GM12892 (cell line): ENCODE measurements at places on chromosomes 1 and 21.
A peak's percentile ranks its signal among the peaks of the same experiment; 100 is the strongest.

GRCh38 chr1:167900907-167901306, 13.0 kb downstream of the ADCY10 start:
- DNase-seq: no peak

- DNase-seq: no peak
Observed at GRCh38 chr1:183537405-183537804, 52.9 kb downstream of the NCF2 start.

- no peak for DNase-seq
Observed at GRCh38 chr1:40750451-40750908, 33.1 kb upstream of the KCNQ4 start.

DNA sequence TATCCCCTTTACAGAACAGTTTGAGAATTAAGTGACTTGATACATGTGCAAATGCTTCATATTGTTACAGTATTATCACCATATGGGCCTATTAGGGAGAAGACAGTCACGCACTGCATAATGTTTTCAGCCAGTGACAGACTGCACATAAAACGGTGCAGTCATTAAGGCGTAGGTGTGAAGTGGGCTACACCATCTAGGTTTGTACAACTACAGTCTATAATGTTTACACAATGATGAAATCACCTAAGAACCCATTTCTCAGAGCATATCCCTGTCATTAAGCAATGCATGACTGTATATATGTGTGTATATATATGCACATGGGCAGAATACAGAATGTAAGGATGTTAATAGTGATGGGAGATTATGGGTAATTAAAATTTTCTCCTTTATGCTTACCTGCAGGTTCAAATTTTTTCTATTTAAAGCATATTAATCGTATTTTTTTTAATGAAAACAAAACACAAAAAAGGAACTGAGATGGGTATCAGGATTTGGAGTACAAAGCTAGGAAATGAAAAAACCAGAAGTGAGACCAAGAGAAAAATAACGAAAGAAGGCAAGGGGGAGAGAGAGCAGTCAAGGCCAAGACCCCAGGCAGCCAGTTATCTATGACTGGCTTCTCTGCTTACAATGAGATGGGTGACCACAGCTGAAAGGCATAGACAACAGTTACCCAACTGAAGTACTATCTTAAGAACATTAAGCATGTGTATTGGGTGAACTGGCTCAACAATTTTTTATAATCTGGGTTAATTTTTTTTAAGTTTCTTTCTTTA, 122.9 kb upstream of the DAB1 start:
- DNase-seq: no peak

GRCh38 chr1:91498035-91498434, 2.6 kb upstream of the CDC7 start:
- no peak for DNase-seq

DNA sequence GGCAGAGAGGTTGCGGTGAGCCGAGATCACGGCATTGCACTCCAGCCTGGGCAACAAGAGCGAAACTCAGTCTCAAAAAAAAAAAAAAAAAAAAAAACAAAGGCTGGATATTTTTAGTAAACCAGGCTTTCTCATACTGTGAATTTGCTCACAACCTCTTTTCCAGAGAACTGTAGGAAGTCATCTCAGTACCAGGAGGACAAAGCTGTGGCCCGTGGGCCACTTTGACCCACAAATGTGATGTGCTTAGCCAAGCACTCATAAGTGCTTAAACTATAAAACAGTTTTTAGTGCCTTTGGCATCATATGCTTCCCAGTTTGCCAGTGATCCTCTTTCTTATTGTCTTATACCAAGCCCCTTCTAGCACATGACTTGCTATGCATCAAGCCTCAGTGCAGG, 46.5 kb downstream of the RNF11 start:
- no peak for DNase-seq

- no peak for DNase-seq
Observed at GRCh38 chr1:232995189-232995588, 44.8 kb downstream of the NTPCR start.

- no peak for DNase-seq
Observed at GRCh38 chr1:40753142-40753882, 30.3 kb upstream of the KCNQ4 start.

GRCh38 chr1:177162243-177162642, 2.3 kb downstream of the ASTN1 start:
- no peak for DNase-seq

DNA sequence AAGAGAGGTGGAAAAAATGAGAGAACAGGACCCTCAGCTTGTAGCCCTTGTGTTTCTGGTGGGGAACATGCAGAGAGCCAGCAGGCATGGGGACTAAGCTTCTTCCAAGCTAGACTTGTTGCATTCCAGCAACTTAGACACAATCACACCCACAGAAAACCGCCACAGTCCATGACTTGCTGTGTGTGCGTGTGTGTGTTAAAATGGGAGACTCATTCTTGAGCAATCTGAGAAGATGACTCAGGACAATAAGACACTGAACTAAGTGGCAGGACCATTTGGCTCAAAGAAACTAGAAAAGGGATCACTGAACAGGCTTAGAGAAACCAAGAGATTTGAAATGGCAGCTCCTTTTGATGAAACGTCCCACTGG, 78.0 kb downstream of the HLX start:
- no peak for DNase-seq

GRCh38 chr1:8625491-8625890, 191.9 kb downstream of the RERE start:
- DNase-seq: no peak

- no peak for DNase-seq
Observed at GRCh38 chr21:35833991-35834390, 226.3 kb downstream of the SETD4 start.

GRCh38 chr1:161502181-161502580, 3.1 kb upstream of the FCGR2A start:
- DNase-seq: no peak

- no peak for DNase-seq
Observed at GRCh38 chr1:84121360-84121759, 22.7 kb upstream of the PRKACB start.

DNA sequence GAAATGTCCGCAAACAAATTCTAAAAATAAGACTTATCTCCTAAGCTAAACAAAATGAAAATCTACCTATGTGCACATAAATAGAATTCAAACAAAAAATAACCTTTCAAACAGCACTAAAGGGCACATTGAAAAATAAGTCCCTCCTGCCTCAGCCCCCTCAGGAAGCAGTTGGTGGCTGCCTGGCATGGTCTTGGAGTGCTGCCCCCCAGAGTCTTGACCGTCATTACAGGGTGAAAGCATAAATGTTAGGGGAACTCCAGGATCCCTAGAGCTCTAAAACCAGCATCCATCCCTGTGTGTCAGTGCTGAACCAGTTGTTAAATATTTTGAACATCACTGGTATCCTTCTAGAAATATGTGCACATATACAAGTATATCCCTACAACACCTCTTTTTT, 6.5 kb upstream of the NPL start:
- no peak for DNase-seq

DNA sequence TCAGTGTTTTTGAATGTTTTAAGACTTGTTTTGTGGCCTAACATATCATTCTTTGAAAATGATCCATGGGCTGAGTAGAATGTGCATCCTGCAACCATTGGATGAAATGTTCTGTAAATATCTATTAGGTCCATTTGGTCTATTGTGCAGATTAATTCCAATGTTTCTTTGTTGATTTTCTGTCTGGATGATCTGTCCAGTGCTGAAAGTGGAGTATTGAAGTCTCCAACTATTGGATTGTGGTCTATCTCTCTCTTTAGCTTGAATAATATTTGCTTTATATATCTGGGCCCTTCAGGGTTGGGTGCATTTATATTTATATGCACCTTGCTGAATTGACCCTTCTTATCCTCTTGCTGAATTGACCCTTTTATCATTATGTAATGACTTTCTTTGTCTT, 181.5 kb downstream of the DNAH14 start:
- no peak for DNase-seq

DNA sequence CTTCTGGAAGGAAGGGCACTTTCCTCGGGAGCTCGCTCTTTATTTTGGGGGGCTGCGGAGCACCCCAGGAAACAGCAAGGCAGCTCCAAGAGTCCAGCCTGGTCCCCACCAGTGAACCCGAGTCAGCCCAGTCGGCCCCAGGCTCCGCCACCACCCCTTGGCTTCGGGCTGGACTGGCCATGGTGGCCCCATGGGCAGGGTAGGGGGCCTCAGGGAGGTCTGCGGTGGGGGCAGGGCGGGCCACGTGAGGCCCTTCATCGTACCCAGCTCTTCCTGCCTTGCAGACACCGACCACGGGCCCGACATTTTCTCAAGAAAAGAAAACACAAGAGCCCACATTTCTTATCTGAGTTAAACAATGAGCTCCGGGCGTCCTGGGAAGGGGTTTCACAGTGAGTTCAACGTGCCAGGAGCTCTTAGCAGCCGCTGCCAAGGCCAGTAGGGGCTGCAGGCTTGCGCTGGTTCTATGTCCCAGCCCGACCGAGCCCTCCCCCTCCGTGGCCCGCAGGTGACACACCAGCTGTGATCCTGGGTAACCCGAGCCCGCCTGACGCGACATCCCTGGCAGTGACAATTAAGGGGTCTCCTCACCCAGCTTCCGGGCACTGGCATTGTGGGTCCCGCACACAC, 66.2 kb downstream of the PRDM16 start:
- DNase-seq: no peak

DNA sequence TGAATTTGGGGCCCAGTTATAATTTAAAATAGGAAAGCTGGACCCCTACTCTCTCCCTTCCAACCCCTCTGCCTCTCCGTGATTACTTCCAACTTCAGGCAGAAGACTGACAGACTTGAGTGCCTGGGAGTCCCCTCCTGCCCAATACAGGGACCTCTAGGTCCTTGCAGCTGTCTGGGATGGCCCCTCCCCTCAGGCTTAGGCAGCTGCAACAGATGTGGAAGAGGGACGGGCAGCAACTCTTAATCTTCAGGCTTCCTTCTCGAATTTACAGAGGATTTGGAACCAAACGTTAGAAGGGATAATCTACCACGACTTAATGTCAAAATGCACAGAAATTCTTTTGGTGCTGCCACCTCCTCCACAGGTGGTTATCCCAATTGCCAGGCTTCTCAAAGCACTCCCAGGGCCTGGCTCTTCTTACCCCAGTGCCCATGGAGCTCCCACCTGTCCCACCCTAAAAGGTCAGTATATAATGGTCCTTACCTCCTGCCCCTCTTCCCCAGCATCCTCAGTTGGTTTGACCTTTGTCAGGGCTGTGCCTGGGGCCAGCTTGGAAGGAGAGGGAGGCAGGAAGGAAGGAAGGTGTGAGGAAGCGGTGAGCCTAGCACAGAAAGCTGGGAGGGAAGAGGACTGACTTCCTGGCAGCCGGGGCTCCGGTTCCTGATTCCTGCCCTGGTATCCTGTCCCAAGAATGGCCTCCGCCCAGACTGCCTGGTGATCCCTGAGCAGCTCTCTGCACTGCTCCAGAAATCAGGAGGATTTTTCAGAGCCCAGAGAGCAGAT, 2.8 kb downstream of the PEA15 start:
- no peak for DNase-seq

DNA sequence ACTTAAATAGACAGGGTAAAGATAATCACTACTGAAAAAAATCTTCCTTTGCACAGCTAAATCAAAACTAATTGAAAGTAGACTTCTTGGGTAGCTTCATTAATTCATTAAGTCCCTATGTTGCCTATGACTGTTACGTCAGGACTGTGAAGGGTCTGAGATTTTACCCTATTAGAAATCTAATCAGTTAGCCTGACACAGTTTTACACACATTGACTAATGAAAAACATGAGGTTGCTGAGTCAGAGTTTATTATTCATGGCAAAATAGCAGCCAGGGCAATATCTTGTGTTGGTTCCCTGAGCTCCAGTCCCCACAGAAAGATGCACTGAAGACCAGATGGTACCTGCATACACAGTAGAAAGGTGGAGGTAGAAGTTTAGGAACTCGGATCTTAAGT, 262.5 kb upstream of the ZP4 start:
- DNase-seq: no peak

- DNase-seq: no peak
Observed at GRCh38 chr1:28428990-28429520, 59.5 kb downstream of the PHACTR4 start.

DNA sequence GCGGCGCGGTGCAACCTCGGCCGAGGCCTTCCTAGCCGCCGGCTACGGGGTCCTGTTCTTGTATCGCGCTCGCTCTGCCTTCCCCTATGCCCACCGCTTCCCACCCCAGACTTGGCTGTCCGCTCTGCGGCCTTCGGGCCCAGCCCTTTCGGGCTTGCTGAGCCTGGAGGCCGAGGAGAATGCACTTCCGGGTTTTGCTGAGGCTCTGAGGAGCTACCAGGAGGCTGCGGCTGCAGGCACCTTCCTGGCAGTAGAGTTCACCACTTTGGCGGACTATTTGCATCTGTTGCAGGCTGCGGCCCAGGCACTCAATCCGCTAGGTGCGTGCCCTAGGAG, 379 bp downstream of the PPCS start:
- peak; percentile 65 for DNase-seq

DNA sequence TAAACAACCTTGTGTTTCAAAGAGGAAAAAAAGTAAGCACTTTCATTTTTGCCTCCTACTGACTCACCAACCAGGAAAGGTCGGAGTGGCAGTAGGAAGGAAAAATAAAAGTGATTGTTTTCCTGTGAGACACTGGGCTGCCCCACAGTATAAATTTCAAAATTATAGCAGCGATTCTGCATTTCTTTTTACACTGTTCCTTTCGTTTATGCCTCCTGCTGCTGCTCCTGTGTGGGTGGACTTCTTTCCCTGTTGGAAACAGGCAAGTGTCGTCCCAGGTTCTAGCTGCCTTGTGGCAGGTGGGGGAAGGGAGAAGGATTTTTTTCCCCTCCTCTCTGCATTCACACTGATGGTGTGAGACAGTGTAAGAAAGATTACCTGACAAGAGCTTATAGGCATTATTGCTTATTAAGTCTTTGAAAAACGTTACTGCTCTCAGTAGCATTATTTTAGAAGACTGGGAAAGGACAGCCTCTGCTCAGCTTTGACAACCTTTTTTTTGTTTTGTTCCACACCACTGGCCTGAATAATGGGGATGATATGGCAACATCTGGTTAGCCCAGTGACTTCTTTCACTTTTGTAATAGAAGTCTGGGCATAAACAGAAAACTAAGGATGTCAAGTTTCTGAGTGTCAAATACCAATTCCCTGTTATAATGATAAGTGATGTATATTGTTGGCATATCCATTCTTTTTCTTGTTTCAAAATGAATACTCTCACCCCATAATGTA, 77.9 kb downstream of the NEK7 start:
- DNase-seq: no peak

- DNase-seq: no peak
Observed at GRCh38 chr1:165383067-165383466, 26.6 kb upstream of the LMX1A start.

- DNase-seq: no peak
Observed at GRCh38 chr1:150092180-150092791, 24.7 kb downstream of the VPS45 start.

- peak; percentile 57 for DNase-seq
Observed at GRCh38 chr1:9849691-9850441, 26.1 kb upstream of the CLSTN1 start.

- DNase-seq: no peak
Observed at GRCh38 chr1:232528472-232529089, 101.4 kb downstream of the SIPA1L2 start.

GRCh38 chr1:112806090-112806642, 91.0 kb upstream of the PPM1J start:
- DNase-seq: no peak

DNA sequence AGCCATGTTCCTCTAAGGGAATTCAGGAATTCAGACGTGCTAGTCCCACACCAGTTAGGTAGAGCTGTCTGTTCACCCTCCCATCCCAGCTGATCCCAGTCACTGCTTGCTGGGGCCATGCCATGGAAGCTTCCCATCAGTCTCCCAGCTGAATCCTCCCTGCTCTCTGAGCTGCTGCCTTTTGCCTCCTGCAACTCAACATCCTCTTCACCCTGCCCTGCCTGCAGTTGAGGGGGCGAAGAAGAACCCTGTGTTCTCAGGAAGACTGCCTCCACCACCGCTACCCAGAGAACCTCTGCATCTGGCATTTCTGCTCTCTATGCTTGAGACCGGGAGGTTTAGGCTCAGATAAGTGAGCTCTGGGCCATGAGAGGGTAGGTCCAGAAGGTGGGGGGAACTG, 16.2 kb downstream of the CDCA8 start:
- no peak for DNase-seq
